ENCODE measurements at places on chromosomes 6 and 20.

DNA sequence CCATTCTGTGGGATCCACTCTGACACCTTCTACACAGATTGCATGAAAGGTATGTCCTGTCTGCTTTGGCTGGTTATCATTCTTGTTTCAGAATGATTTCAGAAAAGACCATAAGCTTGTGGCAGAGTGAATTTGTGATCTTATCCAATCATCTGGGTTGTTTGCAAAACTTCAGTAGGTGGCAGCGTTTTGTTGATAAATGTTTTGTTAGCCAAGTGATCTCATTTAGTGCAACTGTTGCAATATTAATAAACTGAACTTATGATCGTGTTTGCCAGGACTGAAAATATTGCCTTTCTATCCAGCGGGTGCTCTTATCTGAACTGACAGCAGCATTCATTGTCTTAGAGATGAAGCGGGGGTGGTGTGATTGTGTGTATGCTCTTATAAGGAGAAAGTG, 613.2 kb upstream of the NOX3 start:
- DNase-seq: no peak

- peak; percentile 75 for DNase-seq
These were observed 1.2 kb upstream of the C6orf62 start for GRCh38 chr6:24720131-24720603.

DNA sequence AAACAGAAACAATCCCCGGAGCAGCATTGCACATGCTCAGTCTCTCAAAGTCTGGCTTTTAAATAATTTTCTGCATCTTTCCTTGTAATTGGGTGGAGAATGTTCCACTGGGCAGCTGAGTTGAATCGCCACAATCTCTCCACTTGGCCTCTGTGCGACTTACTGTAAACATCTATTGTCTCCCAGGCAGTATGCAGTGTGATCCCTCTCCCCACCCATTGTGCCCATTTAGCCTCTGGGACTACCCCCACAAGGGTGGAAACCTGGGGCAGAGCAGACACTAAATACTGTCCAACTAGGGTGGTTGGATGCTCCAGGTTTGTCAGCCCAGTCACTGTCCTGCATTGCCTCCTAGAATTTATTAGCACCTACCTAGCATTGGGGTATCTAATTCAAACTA, 96.2 kb downstream of the JARID2 start:
- no peak for DNase-seq

DNA sequence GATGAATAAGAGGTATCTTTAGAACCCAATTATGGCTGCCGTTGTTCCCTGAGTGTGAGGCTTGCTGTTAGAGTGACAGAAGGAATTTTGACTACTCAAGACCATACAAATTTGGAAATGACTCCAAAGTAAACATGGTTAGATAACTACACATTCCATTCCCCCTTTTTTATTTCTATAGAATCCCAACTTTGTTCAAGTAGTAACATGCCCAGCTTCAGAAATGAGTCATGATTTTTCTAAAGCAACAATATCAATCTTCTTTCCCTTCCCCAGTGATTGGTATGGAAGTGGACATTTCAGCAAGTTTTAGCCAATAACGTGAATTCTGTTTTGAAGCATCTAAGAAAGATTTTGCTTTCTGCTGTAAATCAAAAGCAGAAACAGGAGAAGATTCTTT, 37.8 kb downstream of the HCRTR2 start:
- no peak for DNase-seq

GRCh38 chr6:29680416-29680815, 536 bp downstream of the ZFP57 start:
- no peak for DNase-seq

- no peak for DNase-seq
These were observed 322.8 kb downstream of the CD109 start for GRCh38 chr6:74018825-74019224.

DNA sequence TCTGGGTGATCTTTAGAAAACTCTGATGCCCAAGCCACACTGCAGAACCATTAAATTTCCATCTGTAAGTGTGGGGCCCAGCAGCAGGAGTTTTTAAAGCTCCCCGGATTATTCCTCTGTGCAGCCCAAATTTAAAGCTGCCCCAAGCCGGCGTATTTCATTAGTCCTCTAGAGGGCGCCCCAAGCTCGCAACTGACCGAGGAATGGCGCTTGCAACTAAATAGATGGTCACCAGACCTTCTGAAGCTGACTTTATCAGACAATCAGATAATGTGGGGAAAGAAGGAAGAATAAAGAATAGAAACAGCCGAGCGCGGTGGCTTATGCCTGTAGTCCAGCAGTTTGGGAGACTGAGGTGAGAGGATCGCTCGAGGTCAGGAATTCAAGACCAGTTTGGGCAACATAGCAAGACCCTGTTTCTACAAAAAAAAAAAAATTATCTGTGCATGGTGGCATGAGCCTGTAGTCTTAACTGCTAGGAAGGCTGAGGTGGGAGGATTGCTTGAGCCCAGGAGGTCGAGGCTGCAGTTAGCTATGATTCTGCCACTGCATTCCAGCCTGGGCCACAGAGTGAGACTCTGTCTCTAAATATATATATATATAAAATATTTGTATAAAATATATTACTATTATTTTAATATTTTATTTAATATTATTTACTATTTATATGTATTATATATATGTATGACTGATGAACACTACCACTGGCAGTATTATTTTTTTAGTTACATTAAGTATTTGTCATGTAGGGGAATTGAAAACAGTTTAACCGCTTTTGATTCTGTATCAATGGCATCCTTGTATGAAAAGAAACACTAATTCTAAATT, 56.0 kb downstream of the OTOR start:
- DNase-seq: no peak

DNA sequence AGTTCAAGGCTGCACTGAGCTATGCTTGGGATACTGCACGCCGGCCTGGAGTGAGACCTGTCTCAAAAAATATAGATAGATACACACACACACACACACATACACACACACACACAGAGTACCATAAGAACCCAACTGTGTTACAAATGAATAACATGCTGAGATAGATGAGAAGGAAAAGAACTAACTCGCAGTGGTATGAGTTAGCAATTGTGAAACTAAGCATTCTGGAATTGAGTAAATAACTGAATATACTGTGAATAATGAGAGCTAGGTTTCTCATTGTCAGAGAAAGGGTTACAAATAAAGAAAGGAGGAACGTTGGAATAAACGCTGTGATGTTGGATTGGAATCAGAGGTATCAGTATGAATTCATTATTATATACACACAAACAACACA, 14.6 kb upstream of the FAXC start:
- DNase-seq: no peak

GRCh38 chr6:131685266-131685780, 15.9 kb downstream of the OR2A4 start:
- no peak for DNase-seq

DNA sequence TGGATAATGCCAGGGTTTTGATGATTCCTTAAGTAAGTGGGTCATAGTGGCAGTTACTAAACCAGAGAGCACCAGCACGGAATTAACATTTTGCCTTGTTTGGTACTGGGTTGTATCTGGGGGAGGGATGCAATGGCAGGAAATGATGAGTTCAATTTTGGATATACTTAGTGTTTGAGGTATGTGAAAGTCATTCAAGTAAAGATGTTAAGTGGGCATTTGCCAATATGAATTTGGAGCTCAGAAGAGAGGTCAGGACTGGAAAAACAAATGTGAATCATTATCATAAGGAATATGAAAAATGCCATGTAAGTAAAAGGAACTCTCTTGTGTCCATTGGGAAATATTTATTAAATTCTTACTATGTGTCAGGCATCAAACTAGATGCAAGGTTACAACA, 6.2 kb downstream of the PXT1 start:
- DNase-seq: no peak
